Suprapubic skin (tissue), 4 donors: ENCODE measurements at places on chromosomes 6 and 20.

DNA sequence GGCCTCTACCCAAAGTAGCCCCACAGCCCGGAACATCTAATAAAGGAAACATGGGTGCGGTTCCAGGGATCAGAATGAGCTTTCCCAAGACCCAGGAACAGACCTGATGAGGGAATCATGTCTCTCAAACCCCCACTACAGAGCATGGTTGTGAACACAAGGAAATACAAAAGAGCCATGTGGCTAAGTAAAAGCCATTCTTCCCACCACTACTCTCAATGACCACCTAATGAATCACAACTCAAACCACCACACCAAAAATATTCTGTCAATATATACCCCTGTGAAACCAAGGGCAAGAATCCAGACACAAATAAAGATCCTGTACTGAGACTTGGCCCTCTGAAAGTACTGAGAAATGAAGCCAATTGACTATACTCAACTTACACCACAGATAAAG lies 20.9 kb upstream of the COL21A1 start:
- H3K36me3 ChIP-seq = no peaks in the 10 kb centered on the region
- no peaks in the 10 kb centered on the region for H3K27me3 ChIP-seq
- no peak overlapping the region for H3K4me3 ChIP-seq
- H3K4me1 ChIP-seq = no peaks in the 10 kb centered on the region
- no peak overlapping the region for H3K27ac ChIP-seq
- DNase-seq = no peak

DNA sequence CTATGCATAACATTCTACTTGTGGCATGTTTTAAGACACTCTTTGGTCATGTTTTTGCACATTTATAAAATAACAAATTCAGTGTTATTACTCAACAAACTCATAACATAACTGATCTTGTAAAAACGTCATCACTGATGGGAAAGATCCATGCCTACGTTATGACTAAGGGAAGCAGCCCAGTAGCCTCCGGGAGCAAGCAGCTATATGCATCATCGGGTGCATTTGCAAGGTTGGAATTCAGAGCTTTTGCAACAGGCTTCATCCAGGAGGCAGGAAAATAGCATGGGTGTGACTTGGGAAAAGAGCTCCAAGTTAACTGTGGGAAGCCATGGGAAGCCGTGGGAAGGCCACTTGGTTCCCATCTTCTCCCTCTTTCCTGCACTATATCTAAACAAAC lies 271.6 kb upstream of the SGK1 start:
- H3K27me3 ChIP-seq = no peaks in the 10 kb centered on the region
- DNase-seq = no peak
- peak overlapping the region; percentile 30 for H3K27ac ChIP-seq
- H3K4me1 ChIP-seq = peaks cover 3% of the 10 kb centered on the region
- no peaks in the 10 kb centered on the region for H3K36me3 ChIP-seq

DNA sequence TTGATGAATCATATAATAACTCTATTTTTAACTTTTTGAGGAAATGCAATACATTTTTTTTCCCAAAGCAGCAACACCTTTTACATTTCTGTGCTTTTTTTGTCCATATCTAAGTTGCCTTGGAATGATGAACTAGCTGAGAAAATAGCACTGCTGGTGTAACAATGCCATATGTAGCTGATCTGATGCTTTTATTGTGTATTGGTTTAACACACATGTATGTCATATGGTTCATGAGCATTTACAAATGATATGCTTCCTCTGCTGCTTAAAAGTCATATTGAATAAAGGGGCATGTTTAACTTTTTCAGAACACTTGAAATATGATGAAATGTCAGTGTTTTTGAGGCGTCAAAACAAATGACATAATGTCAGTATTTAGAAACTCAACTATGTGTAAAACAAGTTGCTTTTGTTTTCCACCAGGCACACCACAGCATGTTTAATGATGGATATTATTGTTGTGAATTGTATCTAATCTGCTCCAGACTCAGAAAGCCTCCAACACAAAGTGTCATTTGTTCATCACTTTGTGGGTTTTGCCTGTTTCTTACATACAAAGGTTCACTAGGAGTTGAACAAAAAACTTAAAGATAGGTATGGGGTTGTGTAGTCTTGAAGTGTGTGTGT lies 775.8 kb upstream of the FLRT3 start:
- H3K4me3 ChIP-seq = no peak overlapping the region
- no peaks in the 10 kb centered on the region for H3K36me3 ChIP-seq
- no peak for DNase-seq
- H3K27me3 ChIP-seq = no peaks in the 10 kb centered on the region

GRCh38 chr20:48862279-48862678 lies 34.5 kb upstream of the PREX1 start:
- H3K4me1 ChIP-seq = no peaks in the 10 kb centered on the region
- DNase-seq = no peak
- H3K27ac ChIP-seq = no peak overlapping the region
- no peak overlapping the region for H3K4me3 ChIP-seq
- no peaks in the 10 kb centered on the region for H3K36me3 ChIP-seq
- H3K27me3 ChIP-seq = peaks cover 3% of the 10 kb centered on the region
